Hypothalamus (tissue), 51 donors: ENCODE measurements at places on chromosomes 4 and X.

GRCh38 chr4:30402276-30402675 lies 317.9 kb upstream of the PCDH7 start:
- no peak for DNase-seq

DNA sequence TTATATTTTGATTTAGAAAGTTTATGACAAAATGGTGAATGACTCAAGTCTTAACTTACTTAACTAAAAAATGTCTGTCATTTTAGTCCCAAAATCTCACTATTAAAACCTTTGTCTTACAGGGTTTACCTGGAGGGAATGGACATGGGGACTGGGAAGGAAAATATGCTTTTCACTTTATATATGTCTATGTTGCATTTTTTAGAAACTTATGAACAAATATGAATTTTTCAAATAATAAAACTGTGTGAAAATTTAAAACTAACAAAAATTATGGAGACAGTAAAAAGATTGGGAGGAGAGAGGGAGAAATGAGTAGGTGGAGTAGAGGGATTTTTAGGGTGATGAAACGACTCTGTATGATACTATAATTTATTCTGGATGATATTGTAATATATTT lies 6.2 kb downstream of the MGARP start:
- DNase-seq, result no peak

DNA sequence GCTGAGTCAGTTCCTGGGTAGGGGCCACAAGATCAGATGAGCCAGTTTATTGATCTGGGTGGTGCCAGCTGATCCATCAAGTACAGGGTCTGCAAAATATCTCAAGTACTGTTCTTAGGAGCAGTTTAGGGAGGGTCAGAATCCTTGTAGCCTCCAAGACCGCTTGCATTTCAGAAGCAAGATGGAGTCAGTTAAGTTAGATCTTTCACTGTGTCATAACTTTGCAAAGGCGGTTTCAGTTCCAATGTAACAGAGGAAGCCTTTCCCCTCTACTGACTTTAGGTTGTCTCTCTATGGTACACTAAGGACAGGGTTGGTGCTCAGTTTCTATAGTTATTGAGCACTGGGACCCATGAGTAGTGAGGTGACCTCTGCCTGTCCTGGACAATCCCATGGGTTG lies 127.3 kb upstream of the WDR1 start:
- no peak for DNase-seq

- DNase-seq, result no peak
Measured at GRCh38 chr4:85955620-85956292, 404.1 kb downstream of the MAPK10 start.

DNA sequence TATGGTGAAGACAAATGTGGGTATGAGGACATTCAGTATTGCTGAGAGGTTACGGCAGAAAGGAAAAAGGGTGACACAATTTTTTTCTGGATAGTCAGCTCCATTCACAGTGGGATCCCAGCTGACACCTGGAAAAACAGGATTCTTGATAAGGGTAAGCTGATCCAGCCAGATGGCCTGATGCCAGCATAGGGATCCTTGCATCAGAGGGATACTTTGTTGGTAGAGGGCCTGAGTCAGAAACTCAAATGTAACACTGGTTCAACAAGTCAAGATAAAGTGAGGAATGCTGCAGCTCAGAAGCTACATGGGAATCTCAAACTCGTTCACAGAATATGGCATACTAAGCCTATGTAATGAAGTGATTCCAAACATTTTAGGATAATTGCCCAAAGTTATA lies 726.7 kb downstream of the C4orf33 start:
- DNase-seq, result no peak

- DNase-seq, result no peak
Measured at GRCh38 chr4:121400632-121401031, 19.8 kb upstream of the QRFPR start.

DNA sequence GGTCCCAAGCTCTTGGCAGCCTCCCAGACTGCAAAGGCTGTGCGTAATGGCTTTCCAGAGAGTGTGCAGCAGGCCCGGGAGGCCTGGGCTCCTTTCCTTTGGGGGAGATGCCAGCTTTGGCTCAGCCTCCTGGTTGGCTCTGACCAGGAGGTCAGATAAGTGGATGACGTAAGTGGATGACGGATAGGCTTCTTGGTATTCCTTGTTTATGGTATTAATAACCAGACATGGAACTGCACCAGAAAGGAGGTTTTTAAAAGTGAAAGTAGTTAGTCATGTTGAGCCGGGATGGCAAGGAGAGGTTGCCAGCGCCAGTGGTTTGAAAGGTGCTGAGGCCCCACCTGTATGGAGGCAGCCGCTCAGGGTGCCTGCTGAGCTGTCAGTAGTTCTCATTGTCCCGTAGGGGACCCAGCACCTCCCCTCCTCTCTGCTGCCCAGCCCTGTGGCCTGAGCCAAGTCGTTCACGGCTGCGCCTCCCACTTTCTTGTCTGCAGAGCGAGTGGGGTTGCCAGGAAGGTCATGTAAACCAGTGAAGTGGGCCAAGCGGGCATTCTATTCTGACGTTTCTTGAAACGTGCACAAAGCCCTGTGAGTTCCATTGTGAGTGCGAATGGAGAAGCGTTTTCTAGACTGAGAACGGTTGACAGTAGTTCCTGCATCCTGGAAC lies 28.7 kb upstream of the STOX2 start:
- DNase-seq, result peak; percentile 54

DNA sequence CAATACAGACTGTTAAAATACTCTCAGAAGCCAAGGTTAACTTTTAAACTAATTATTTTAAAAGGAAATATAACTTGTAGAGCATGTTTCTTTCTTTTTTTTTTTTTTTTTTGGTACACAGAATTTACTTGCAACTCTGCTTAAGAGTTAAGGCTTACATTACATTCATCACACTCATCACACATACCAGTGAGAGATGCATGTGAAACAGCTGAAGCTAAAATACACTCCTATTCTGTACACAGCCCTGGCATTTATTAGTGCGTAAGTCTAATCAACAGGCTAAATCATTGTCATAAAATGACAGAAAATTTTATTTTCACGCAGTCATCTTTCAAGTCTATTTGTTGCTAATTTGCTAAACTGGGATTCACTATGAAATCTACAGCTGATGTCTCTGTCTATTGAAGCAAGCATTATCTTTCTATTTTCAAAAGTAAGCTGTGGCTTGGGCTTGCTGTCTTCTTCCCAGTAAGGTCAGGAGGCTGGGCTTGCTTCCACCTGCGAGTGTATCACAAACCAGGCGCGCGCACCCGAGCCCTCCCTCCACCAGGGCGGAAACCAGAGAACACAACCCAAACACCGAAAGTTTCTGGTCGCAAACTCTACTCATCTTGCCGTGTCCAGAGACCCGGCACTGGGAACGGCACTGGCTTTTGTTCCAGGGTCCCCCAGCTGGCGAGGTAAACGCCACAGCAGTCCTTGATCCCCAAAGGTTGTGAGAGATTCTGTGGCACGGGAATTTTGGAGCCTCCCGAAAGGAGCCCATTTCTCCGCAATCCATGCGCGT lies 3.9 kb downstream of the MAML3 start:
- peak; percentile 41 for DNase-seq

DNA sequence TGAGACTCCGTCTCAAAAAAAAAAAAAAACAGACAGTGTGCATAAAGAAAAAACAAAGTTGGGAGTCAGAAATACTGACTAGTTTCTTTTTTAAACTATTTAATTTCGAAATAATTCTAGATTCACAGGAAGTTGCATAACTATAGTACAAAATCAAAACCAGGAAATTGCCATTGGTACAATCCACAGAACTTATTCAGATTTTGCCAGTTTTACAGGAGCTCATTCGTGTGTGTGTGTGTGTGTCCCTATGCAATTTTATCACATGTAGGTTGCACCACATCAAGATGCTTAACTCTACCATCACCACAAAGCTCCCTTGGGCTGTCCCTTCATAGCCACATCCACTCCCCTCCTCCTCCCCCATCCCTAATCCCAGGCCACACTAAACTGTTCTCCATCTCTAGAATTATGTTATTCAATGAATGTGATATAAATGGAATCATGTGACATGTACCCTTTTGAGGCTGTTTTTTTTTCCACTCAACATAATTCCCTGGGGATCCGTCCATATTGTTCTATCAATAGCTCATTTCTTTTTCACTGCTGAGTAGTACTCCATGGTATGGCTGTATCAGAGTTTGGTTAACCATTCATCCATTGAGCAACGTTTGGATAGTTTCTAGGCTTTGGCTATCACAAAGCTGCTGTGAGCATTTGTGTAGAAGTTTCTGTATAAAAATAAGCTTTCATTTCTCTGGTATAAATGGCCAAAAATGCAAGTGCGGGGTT lies 16.3 kb upstream of the DDX3X start:
- no peak for DNase-seq

- no peak for DNase-seq
Measured at GRCh38 chrX:55120761-55121358, 32.0 kb downstream of the PAGE2 start.

DNA sequence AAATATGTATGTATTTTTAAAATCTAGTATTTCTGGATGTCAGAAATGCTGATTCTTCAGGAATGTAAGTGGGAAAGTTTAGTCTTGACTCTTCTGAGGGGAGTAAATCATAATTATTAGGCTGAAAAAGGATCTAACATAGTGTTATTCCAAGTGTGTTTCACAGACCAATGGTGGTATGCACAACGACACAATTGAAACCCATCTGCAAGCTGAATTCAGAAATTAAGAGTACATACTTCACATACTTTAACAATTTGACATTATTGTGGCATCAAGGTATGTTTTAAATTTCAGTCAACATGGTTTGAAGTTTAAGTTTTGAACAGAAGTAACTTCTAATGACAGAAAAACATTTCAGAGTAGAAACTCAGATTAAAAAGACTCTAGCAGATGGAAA lies 236.7 kb downstream of the SLC7A11 start:
- no peak for DNase-seq

DNA sequence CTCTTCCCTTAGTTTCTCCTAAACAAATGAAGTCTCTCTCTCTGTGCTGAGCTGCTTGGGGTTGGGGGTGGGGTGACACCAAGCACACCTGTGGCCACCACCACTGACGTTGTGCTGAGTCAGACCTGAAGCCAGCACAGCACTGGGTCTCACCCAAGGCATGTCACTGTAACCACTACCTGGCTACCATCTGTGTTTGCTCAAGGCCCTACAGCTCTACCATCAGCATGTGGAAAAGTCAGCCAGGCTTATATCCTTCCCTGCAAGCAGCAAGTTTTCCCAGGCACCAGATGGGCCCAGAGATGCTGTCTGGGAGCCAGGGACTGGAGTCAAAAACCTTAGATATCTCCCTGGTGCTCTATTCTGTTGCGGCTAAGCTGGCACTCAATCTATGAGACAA lies 6.9 kb downstream of the CXCL10 start:
- no peak for DNase-seq

- DNase-seq, result no peak
Measured at GRCh38 chr4:85783483-85783882, 308.5 kb downstream of the ARHGAP24 start.

- no peak for DNase-seq
Measured at GRCh38 chr4:15233626-15234025, 194.2 kb upstream of the C1QTNF7 start.

- DNase-seq, result no peak
Measured at GRCh38 chr4:48436318-48436717, 46.8 kb upstream of the SLC10A4 start.

DNA sequence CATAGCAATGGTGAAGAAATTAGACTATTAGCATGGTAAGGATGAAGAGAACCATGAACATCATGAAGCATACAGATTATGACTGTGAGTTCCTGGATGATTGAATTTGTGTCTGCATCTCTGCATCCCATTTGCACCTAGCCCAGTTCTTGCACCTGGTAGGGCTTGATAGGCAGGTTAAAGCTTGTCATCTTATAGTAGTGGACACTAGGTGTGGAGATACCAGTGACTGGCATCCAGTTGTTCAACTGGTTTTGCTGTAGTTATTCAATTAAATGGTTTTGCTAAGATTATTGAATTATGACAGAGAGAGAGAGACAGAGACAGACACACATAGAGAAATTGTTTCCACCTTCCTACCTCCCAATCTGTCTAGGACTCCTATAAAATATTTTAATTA lies 5.0 kb downstream of the ADH7 start:
- no peak for DNase-seq

- no peak for DNase-seq
Measured at GRCh38 chr4:71549516-71550160, 210.8 kb downstream of the SLC4A4 start.

- no peak for DNase-seq
Measured at GRCh38 chr4:166519774-166520173, 646.7 kb downstream of the TLL1 start.

DNA sequence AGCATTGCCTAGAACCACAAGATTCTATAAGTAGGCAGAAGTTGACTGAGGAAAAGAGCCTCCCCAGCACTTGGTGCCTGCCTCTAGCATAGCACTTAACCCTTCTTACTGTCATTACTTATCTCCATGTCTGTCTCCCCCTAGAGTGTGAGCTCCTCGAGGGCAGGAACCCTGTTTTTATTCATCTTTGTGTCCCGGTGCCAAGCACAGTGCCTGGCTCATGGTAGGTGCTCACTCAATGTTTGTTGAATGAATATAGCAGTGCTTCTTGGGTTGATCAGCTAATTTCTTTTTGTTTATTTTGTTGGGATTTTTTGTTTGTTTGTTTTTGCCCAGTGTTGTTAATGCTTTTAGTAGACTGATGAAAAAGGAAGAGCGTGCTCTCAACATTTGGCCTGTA lies 30.3 kb downstream of the KLF3 start:
- no peak for DNase-seq

DNA sequence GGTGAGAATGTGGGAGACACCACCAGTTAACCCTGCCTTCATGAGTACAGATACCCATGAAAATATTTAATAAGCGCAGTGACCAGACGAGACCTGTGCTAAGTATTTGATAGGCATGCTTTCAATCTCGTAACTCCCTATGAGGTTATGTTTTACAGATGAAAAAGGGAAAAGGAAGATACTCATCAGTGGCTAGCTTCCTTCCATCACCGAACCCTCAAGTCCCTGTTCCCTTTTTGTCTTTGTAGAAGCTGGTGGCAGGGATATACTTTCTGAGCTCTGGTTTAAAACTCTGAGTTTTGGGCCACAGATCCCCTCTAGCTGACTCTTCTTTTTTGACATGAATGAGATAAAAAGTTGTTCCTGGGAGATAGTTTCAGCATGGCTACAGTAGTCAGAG lies 26.3 kb downstream of the AFF1 start:
- DNase-seq, result no peak

DNA sequence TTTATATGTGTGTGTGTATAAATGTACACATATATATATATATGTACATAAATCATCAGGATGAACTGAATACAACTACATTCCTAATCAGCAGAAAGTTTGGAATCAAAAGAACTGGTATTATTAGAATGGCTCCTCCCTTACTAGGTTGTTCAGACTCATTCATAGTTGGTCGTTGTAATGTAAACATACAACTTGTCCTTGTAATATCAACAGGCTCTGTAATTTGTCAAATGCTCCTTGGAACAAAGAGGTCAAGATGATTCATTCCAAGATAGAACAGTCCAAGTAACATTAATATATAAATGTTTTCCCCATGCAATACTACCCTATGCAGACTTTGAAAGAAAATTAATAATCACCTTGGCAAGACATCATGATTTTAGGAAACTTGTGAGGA lies 351.4 kb upstream of the SMIM31 start:
- no peak for DNase-seq

- no peak for DNase-seq
Measured at GRCh38 chr4:118035309-118035708, 1.0 kb downstream of the NDST3 start.

- no peak for DNase-seq
Measured at GRCh38 chr4:92514627-92515026, 210.9 kb downstream of the GRID2 start.

GRCh38 chrX:15988661-15989603 lies 134.3 kb upstream of the AP1S2 start:
- no peak for DNase-seq
